A549 treated with CORT108297 at 1 μM for 4 hours (cell line): ENCODE measurements at places on chromosomes 2 and 18. TPM values are rescaled to one million over a fixed set of nuclear protein-coding genes. Genes with fewer than 3 reads are reported as not detected.

Gene UGT1A5
- total RNA-seq, result not detected in 5 replicates

Gene C18orf54
- 2.0 to 3.1 TPM (median 2.5 TPM) in 5 replicates for total RNA-seq

Gene BMP10
- total RNA-seq, result not detected in 5 replicates

Gene MAPRE3
- 12.2 to 14.0 TPM (median 12.7 TPM) in 5 replicates for total RNA-seq

Gene MGAT4A
- 0.98 to 2.1 TPM (median 1.3 TPM) in 5 replicates for total RNA-seq

Gene XDH
- total RNA-seq, result 1.2 to 1.9 TPM (median 1.4 TPM) in 5 replicates

Gene FAM228A
- not detected in 5 replicates for total RNA-seq

Gene DCDC2C
- total RNA-seq, result 0.22 to 0.55 TPM (median 0.52 TPM) in 5 replicates

Gene LRRTM4
- total RNA-seq, result not detected in 5 replicates

Gene CAPN13
- 0.03 to 0.15 TPM (median 0.05 TPM) in 4 of 5 replicates, not detected in the other for total RNA-seq

Gene FASTKD2
- total RNA-seq, result 30.7 to 40.2 TPM (median 34.0 TPM) in 5 replicates

Gene SRSF7
- 310 to 453 TPM (median 335 TPM) in 5 replicates for total RNA-seq

Gene TRIM43
- total RNA-seq, result 0.07 TPM in 1 of 5 replicates, not detected in the others

Gene IL1F10
- not detected in 5 replicates for total RNA-seq

Gene AQP12B
- total RNA-seq, result not detected in 5 replicates

Gene GNAL
- total RNA-seq, result 4.4 to 6.3 TPM (median 5.7 TPM) in 5 replicates

Gene CCT4
- 304 to 343 TPM (median 320 TPM) in 5 replicates for total RNA-seq

Gene CLEC4F
- not detected in 5 replicates for total RNA-seq

Gene COLEC12
- total RNA-seq, result 0.02 to 0.08 TPM (median 0.03 TPM) in 5 replicates

Gene APLF
- 0.54 to 0.77 TPM (median 0.68 TPM) in 5 replicates for total RNA-seq

Gene NIFK
- 59.3 to 77.9 TPM (median 63.7 TPM) in 5 replicates for total RNA-seq

Gene DSG1
- total RNA-seq, result not detected in 5 replicates

Gene CPS1
- 7.0 to 9.2 TPM (median 7.3 TPM) in 5 replicates for total RNA-seq

Gene POLE4
- 99.2 to 200 TPM (median 158 TPM) in 5 replicates for total RNA-seq

Gene ADAM23
- 8.5 to 9.9 TPM (median 9.6 TPM) in 5 replicates for total RNA-seq

Gene CDK5R2
- total RNA-seq, result 1.6 to 3.0 TPM (median 2.4 TPM) in 5 replicates

Gene CSRNP3
- total RNA-seq, result not detected in 5 replicates

Gene ACP1
- 187 to 268 TPM (median 193 TPM) in 5 replicates for total RNA-seq

Gene UGT1A10
- 0.06 TPM in 1 of 5 replicates, not detected in the others for total RNA-seq

Gene PLGLB2
- 0.13 to 0.35 TPM (median 0.25 TPM) in 4 of 5 replicates, not detected in the other for total RNA-seq

Gene STPG4
- total RNA-seq, result 0.05 TPM in 1 of 5 replicates, not detected in the others

Gene FRZB
- 0.03 to 0.15 TPM (median 0.06 TPM) in 4 of 5 replicates, not detected in the other for total RNA-seq

Gene FKBP1B
- 8.7 to 11.7 TPM (median 9.8 TPM) in 5 replicates for total RNA-seq

Gene REG1B
- total RNA-seq, result not detected in 5 replicates

Gene SULT1C2
- 0.38 to 0.72 TPM (median 0.49 TPM) in 5 replicates for total RNA-seq
